ENCODE measurements at places on chromosomes 16 and 17.

DNA sequence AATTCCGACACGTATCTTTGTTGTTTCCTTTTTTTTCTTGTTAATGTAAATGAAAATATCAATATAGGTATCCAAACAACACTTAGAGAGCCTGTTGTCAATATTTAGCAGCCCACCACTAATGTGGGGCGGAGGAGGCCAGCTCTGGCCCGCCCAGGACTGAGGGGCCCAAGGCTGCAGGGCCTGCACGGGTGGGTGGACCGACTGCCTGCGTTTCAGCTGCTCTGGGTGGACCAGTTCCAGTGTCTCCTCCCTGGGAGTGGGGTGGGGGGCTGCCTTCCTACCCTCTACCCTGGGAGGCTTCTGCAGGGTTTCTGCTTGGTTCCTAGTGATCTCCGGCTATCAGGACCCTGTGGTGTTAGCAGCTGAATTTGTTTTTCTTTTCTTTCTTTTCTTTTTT is 15.9 kb upstream of the ADGRG1 start:
- no peak for DNase-seq

GRCh38 chr17:59151591-59151990 is 3.4 kb downstream of the SKA2 start:
- DNase-seq, result no peak

DNA sequence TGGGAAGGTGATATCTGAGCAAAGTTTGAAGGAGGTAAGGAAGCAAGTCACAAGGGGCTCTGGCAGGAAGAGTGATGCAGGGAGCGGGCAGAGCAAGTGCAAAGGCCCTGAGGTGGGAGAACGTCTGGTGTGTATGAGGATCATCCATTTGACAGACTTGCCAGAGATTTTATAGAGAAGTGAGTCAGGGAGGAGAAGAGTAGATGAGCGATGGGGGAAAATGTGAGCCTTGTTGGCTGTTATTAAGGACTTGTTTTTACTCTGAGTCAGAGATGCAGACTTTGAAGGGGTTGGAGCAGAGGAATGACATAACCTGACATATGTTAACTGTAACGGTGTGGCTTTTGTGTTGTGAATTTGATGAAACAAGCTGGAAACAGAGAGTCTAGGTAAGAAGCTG is 3.5 kb upstream of the CLEC10A start:
- no peak for DNase-seq

GRCh38 chr17:49280061-49280460 is 49.5 kb upstream of the PHOSPHO1 start:
- no peak for DNase-seq

GRCh38 chr17:45688820-45689219 is 95.3 kb upstream of the CRHR1 start:
- DNase-seq, result no peak

- DNase-seq, result no peak
These were observed 40.7 kb upstream of the ANKFY1 start for GRCh38 chr17:4304417-4305027.
